CD4-positive, alpha-beta T cell treated with Interleukin-1 beta for 1 hour (primary cell): ENCODE measurements at places on chromosomes 3 and 15.

DNA sequence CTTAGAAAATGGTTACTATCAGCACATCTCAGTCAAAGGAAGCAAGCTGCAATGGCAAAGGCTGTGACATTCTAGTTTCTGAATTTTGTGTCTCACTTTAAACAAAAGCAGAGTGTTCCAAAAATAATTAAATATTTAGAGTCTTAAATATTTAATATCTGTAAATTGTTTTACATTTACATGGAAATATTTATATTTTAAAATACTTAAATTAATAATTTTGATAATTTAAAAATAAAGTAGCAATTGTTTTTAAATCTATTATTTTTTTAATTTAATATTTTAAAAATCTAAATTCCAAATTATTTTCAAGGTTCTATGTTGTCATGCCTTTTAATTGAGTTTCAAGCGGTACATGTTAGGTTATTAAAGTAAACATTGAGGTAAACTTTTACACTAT is 843.1 kb downstream of the ROBO1 start:
- no peak for DNase-seq

- no peak for DNase-seq
Observed at GRCh38 chr3:138344754-138345153, 3.6 kb upstream of the MRAS start.

DNA sequence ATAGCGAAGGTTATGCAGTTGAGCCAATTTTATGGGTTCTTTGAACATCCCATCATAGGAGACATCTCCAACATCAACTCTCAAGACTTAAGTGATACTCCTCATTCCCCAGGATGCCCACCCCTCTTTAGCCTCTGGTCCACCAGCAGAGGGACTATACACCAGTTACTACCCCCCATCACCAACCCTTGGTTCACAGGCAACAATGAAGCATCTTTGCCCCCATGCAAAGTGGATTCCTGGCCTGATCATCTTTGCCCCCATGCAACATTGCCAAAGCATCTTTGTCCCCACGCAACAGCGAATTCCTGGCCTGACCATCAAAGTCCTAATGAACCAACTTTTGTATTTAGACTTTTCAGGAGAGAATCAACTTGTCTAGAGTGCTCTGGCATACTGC is 19.1 kb downstream of the GPR15 start:
- DNase-seq: no peak

DNA sequence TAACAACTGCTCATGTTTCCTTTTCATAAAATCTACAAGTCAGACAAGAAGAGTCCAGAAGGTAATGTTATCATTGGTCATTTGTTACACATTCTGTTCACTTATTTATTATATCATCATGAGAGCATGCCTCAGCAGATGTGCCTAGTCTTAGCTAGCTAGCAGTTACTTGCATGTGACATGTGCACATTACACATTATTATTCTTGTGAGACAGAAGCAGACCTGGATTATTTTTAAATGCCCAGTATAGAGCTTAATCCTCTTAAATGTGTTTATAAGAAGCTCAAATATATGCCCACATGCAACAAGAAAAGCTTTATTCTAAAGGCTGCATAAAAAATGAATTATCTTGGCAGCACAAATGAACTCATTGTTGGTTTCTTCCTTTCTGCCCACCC is 12.6 kb downstream of the YEATS2 start:
- no peak for DNase-seq

DNA sequence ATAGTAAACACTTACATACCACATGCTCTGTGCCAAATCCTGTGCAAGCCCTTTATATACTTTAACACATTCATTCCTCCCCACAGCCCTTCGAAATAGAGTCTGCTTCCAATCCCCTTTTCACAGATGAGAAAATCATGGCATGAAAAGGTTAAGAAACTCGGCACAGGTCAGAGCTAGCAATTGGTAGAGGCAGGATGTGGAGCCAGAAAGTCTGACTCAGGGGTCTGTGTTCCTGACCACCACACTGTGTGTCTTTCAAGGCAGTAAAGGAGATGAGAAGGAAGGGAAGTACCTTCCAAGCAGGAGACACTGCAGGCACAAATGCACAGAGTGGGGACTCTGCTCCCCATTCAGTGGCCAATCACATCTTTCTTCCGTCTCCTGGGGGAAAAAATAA is 61.1 kb downstream of the SCN11A start:
- no peak for DNase-seq

DNA sequence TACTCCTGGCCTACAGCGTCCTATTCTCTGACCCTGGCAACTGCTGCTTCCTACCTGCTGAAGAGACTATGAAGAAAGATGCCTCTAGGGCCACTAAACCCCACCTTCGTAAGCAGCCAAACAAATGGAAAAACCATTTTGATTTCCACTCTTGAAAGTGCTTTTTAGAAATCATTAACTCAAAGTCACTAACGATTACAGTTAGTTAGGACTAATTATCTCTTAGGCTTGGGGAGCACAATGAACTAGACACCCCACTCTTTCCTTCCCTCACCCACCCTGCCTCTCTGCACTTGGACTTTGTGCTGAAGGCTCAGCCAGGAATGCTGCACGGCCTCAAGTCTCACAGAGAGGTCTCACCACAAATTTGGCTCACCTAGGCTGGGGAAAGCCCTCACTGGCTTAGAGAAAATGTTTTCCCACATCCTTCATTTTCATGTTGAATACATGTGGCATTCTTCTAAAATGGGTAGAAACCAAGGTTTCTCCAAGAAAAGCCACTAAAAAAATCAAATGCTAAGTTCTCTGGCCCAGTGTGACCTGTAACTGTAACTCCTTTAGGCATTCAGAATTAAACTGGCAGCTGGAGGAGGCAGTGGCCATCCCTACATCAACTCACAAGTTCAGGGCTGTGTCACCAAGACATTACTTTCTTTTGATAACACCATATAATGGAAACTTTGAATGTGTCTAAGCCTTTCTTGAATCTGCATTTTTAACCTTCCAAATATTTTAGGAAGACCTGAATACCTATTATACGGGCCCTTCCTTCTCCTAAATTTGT is 47.1 kb downstream of the NPTN start:
- DNase-seq: no peak

GRCh38 chr3:23669541-23670255 is 136.1 kb upstream of the UBE2E1 start:
- DNase-seq: no peak

- DNase-seq: peak; percentile 18
Observed at GRCh38 chr3:125154800-125155269, 57.7 kb downstream of the SLC12A8 start.

DNA sequence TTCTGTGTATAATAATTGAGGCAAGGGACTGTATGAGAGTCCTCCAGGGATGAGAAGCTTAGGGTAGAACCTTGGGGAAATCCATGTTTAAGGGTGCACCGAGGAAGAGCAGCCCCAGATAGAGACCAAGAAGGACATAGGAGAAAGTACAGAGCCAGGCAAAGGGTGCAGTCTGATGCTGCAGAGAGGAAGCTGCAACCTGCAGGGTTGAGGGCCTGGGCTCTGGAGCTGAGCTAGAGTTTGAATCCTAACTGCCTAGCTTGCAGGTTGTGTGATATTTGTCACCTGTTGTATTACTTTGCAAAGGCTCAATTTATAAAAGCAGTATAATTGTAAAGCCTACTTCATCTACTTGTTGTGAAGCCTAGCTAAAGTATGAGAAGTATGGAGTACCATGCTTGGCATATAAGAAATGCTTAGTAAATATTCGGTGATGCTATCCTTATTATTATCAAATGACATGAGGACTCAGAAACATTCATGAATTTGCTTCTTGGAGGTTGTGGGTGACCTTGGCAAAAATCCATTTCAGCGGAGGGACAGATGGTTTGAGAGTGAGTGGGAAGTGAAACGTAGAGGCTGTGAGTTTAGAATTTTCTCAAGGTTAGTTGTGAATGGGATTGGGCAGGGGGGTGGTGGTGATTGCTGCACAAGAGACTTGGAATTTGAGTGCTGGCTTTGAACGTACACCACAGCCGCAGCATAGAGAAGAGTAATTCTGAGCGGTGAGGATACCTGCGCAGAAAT is 43.8 kb downstream of the PLCL2 start:
- no peak for DNase-seq

GRCh38 chr3:22585504-22585903 is 617.6 kb upstream of the UBE2E2 start:
- no peak for DNase-seq

- DNase-seq: peak; percentile 23
Observed at GRCh38 chr15:52112203-52112750, 298 bp downstream of the BCL2L10 start.

- no peak for DNase-seq
Observed at GRCh38 chr3:132660811-132661070, 612 bp downstream of the UBA5 start.

DNA sequence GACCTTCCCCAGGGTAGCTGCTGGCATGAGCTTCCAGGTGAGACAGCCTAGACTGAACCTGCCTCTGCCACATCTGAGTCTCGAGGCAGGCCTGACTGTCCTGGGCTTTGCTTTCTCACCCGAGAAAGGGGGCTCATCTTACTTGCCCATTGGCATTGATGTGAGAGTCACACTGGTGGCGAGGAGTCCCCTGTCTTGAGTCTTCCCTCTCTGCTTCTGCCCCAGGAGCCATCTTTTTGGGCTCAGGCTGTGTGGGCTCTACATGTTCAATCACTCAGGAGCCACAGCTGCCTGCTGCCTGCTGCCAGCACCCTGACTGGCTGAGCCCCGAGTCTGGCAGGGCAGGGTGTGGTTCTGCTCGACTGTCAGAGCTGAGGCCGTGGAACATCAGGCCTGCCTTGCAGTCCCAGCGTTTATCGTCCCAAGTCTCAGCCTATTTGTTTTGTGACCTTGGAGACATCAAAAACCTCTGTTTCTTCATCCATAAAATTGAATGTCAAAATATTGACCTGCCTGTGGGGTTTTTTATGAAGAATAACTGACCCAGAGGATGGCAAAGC is 132.5 kb downstream of the DNAJB8 start:
- DNase-seq: no peak

- peak; percentile 43 for DNase-seq
Observed at GRCh38 chr3:197224034-197224444, 74.4 kb downstream of the DLG1 start.

GRCh38 chr3:115292131-115292530 is 145.0 kb upstream of the ZBTB20 start:
- DNase-seq: no peak

- DNase-seq: no peak
Observed at GRCh38 chr15:90711418-90711824, 5.7 kb upstream of the BLM start.

DNA sequence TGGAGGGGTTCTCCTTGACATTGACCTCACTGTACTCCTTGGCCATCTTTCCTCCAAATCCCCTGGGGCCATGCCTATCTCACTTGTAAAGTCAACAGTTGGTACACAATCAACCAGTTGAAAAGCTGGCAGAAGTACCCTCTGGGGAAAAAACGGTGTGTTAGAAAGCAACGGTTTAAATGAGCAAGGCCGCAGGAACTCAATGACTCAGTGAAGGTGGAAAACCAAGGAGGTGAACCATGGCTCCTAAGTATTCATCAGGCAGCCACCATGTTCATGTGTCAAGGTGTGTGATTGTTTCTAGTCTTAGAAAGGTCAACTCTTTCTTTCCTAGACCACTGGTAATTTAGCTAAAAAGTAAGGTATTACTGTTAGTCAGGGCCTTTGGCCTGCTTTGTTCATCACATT is 130.9 kb upstream of the SATB1 start:
- no peak for DNase-seq

GRCh38 chr3:151859233-151859673 is 14.2 kb upstream of the SUCNR1 start:
- no peak for DNase-seq

- DNase-seq: peak; percentile 81
Observed at GRCh38 chr3:184513276-184514170, 48.1 kb upstream of the EPHB3 start.

DNA sequence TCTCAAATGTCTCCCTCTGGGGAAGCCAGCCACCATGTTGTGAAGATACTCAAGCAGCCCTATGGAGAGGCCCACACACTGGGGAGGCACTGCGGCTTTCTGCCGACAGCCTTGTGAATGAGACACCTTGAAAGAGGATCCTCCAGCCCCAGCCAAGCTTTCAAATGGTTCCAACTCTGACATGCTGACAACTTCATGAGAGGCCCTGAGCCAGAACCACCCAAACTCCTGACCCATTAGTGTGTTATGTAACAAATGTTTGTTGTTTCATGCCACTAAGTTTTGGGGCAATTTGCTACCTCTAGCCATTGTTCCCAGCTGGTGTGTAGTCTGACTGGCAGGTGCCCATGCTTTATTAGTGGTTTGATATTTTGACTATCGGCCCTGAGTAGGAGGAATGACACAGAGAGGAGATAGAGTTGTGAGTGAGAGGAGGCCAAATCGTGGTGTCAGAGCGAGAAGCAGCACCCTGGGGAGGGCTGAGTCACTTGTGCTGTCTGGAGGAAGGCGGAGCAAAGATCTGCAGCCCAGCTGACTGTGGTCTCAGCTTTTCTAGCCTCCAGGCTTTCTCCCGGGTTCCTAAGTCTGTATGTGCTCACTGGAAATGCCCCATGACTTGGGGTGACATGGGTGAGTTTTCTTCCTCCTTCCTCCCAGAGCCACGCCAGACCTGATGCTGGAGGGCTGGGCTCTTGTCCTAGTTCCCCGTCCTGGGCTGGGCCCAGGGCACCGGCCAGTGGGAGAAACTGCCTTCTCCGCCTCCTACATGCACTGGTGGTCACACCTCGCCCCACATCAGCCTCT is 56.7 kb upstream of the BLM start:
- DNase-seq: peak; percentile 74

DNA sequence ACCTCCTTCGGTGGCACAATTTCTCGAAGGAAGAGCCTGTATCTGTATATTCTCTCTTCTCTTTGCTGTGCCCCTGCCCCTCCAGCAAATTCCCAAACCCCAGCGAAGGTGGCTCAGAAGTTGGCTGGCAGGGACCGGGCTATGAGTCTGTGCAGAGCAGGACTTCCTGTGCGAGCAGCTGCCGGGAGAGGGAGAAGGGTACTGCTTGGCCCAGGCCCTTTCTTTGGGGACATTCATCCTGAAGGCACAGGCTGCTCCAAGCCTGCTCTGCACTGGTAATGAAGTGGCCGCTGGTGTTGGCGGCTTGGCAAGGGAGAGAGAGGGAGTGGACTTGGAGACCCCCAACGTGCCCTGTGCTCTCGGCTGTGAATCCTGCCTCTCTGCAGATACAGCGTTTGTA is 1.5 kb downstream of the SLC6A11 start:
- no peak for DNase-seq

- no peak for DNase-seq
Observed at GRCh38 chr3:183142199-183142598, 20.3 kb downstream of the LAMP3 start.

DNA sequence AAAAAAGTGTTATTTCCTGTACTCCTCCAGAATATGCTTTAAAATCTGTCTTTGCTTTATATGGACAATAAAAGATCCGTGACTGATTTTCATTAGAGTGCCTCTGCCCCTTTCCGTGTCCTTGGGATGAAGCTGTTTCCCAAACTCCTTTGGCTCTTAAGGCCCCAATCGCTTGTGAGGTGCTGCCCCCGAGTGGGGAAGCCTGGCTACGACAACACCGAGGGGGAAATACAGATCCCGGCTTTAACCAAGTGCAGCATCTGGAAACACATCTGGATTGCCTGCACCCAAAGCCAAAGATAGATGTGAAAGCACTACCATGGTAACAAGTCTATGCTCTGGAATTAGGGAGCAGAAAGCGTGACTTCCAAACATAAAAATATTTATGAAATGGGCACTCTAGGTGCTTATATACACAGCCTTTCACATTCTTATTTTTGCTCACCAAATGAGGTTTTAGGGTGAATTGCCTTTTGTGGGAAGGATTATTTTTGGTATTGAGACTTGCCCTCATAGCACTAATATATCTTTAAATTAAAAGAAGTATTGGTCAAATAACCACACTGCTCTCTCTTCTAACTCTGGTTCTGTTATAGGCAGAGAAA is 40.6 kb upstream of the ADCY5 start:
- peak; percentile 29 for DNase-seq

GRCh38 chr3:193836918-193837317 is 243.9 kb downstream of the OPA1 start:
- DNase-seq: no peak

- DNase-seq: no peak
Observed at GRCh38 chr15:85977586-85977985, 102.1 kb upstream of the AGBL1 start.
